Putamen (tissue), 1 donor: ENCODE measurements at places on chromosomes 1 and 21.

DNA sequence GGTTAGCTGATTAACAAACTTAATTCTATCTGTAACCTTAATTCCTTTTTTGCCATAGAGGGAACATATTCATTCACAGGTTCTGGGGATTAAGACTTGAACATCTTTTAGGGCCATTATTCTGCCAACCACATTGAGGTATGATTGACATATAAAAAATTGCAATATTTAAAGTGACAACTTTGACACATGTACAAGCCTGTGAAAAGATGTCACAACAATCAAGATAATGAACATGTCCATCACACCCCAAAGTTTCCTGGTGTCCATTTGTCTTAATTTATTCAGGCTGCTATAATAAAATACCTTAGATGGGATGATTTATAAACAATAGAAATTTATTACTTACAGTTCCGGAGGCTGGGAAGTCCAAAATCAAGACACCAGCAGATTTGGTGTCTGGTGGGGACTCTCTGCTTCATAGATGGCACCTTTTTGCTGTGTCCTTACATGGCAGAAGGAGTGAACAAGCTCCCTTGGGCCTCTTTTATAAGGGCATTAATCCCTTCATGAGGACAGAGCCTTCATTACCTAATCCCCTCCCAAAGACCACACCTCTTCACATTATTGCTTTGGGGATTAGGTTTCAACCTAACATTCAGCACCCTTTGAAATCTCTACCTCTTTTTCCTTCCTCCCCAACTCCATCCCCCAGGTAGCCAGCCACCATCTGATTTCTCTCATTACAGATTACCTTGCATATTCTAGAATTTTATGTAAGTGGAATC, 33.0 kb upstream of the TP53BP2 start:
- no peak for DNase-seq

- DNase-seq, result no peak
Observed at GRCh38 chr1:3213730-3214129, 144.7 kb downstream of the PRDM16 start.

- DNase-seq, result no peak
Observed at GRCh38 chr21:43928222-43929125, 63.5 kb downstream of the AGPAT3 start.

DNA sequence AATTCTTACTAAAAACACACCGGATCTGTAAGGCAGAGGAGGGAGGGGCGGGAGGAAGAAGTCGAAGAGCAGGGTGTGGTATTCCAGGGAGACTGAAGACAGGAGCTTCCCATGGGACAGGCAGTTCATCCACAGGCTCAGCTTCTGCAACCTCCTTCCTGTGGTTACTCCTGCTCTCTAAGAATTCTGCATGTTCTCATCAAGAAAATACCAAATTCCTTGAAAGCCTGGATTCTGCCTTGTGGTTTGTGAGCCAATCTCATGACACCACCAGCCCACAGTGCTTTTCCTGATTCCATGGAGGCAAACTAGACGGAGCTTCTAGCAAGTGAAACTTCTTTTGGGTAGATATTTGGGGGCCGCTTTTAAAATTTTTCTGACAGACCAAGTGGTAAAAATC, 1.1 kb upstream of the ST6GALNAC3 start:
- DNase-seq, result no peak

- DNase-seq, result no peak
Observed at GRCh38 chr1:201335174-201335870, 42.2 kb downstream of the TNNT2 start.

- no peak for DNase-seq
Observed at GRCh38 chr21:42622284-42622683, 31.1 kb upstream of the PDE9A start.

DNA sequence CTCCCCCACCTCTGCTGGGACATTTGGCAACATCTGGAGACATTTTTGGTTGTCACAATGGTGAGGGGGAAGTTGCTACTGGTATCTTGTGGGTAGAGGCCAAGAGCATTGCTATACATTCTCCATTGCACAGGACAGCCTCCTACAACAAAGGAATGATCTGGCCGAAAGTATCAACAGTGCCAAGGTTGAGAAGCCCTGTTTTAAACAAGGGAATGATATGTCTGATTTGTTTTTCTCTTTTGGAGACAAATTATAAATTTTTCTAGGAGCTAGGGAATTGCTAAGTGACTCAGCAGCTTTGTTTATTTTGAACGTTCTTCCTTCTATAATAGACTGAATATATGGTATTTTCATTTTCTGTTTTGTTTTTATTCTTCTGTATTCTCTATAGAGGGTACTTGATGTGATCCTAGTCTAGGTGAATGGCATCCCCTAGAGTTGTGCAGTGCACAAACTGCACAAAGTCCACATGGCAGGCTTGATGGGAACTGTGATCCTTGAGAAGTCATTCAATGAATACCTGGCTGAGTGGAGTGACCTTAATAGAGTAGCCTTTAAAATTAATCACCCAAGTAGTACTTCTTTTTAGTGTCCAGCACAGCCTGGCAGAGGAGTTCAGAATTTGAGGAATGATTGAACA, 288.6 kb upstream of the USP24 start:
- no peak for DNase-seq
